ENCODE measurements at places on chromosomes 1 and 21.

DNA sequence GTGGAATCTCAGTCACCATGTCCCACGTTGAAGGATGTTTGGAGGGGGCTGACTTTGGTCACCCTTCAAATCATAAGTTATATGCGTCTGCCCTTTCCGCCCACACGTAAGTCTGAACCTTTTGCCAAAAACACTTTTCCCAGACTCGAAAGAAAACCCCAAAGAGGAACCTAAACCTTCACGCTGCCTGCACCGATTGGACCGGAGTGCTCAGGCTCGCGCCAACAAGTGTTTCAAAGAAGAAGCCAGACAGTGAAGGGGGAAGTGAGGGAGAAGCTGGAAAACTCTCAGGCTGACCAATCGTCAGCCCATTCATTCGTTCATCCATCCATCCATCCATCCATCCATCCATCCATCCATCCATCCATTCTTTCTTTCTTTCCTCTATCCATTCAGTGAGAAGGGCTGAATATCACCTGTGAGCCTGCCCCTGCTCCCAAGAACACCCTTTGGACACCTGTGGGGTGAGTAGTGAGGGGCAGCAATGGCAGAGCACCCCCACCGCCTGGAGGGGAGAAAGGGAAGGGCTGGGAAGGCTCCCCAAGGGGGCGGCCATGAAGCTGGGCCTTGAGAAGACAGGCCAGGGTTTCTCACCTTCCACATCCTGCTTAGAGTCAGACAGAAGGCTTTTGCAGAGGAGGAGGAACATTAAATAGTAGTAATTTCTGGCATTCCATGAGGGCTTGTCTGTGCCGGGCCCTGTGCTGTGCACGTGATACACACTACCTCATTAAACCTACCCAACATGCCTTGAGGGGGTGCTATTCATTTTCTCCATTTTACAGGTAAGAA is 27.1 kb upstream of the RUNX3 start:
- no peak for DNase-seq

DNA sequence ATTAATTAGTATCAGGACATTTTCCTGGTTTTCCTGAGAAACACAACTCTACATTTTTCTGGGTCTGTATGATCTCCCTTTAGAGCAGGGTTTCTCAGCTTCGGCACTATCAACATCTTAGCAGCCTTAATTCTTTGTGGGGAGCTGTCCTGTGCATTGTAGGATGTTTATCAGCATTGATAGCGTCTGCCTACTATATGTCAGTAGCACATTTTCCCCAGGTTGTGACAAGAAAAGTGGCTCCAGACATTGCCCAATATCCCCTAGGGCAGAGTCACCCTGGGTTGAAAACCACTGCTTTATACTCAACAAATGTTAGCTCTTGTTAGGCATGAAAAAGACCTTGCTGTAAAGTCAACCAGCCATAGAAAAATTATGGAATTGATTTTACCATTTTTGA is 195.1 kb upstream of the FMN2 start:
- DNase-seq, result no peak

- DNase-seq, result no peak
Measured at GRCh38 chr1:186206048-186206570, 168.9 kb downstream of the TPR start.

DNA sequence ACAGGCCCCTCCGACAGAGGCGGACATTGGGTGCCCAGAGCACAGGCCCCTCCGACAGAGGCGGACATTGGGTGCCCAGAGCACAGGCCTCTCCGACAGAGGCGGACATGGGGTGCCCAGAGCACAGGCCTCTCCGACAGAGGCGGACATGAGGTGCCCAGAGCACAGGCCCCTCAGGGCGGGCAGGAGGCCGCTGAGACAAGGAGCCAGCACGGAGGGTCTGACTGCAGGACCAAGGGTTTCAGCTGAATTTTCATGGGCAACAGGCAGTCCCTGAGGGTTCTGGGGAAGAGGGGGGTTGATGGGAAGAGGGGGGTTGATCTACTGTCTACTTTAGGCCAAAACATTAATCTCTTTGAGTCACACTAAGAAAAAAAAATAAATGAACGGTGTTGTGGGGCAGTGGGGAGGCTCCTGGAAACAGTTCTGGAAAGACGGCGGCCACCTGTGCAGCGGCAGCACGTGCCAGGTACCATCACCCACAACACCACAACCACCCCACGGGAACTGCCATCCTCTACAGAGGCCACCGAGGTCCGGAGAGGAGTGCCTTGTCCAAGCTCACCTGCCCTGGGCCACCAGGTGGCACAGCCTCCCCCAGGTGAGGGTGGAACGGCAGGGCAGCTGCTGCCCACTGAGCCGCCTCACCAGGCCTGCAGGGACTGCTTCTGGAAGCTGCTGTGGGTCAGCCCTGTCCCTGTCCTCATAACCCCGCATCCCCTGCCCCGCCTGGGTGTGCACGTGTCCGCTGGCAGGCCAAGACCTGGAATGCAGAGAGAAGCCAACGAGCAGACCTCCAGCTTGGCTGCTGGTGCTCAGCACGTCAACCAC is 20.5 kb downstream of the PRDM15 start:
- no peak for DNase-seq

DNA sequence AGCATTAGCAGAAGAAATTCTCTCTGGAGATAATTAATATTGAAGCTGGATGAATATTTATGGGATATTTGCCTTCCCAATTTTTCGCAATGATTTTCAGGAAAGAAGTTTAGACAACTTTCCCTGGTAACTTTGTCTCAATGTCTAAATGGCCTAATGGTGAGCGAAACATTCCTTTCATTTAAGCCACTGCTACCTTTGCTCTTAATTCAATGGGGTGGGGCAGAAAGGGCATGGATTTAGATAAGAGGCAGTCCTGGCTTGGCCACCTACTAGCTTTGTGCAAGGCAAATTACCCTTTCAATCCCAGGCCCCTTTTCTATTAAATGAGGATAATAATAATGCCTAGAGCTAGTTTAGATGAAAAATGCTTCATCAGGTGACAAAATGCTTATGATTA is 27.1 kb upstream of the LYST start:
- no peak for DNase-seq

- DNase-seq, result no peak
Measured at GRCh38 chr1:94255476-94255875, 18.1 kb upstream of the ARHGAP29 start.
